ENCODE measurements at places on chromosomes 1 and 21.

DNA sequence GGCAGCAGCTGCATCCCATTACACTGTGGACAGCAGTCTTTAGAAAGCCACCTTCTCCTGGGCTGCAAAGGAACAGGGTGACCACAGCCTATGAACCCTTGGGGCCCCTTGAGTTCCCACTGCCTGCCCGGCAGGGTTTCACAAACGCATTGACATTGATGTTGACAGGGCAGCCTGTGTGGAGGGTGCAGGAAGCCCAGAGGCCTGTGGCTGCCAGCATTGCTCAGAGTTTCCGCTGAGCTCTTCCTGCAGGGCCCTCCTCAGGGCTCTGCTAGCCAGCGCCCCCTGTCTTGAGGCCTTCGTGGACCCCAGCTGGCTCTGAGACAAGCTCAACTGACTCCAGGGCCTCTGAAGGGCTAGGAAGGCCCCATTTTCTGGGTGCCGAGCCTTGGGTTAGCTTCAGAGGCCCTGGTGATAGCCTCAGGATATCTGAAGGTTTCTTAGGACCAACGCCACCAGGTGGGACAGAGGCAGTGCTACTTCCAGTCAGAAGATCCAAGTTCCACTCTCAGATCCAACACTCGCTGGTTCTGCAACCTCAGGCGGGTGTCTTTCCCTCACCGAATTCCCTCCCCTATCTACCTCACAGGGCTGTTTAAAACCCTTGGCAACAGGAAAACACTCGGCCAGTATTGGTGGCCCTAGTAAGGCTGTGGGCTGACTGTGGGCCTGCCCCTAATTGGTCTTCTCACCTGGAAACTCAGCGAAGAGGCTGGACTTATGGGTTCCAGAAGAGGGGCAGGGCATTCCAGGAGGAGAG is 27.2 kb upstream of the EPS8L3 start:
- DNase-seq: no peak

DNA sequence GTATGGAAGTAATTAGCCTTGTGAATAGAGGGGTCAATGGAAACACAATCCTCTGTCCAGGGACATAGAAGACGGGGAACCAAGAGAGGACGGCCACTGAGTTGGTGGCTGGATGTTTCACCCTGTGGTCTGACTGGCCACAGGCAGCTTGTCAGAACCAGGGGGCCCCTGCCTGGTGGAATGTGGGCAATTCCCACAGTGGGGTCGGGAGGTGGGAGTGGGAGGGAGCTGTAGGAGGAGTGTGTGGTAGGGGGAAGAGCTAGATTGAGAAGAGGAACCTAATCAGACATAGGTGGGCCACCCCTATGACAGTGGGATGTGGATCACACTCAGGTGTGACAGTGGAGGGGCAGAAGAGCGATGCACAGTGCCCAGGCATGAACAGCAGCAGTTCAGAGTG is 31.3 kb downstream of the TRIM62 start:
- no peak for DNase-seq

- no peak for DNase-seq
Measured at GRCh38 chr1:197844651-197845050, 57.8 kb upstream of the C1orf53 start.

DNA sequence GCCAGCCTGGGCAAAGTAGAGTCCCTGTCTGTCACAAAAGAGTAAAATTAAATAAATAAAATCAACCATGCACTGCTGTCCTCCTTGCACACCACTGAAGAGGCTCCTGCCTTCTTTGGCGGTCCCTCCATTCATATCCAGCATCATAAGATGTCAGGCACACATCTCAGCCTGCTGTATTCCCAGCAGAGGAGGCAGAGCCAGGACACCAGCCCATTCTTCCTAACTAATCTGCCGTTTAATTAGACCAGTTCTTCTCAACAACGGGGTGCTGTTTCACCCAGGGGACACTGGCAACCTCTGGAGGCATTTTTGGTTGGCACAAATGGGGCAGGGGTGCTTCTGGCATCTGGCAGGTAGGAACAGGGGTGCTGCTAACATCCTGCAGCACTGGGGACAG is 119.7 kb downstream of the ETS2 start:
- DNase-seq: no peak

DNA sequence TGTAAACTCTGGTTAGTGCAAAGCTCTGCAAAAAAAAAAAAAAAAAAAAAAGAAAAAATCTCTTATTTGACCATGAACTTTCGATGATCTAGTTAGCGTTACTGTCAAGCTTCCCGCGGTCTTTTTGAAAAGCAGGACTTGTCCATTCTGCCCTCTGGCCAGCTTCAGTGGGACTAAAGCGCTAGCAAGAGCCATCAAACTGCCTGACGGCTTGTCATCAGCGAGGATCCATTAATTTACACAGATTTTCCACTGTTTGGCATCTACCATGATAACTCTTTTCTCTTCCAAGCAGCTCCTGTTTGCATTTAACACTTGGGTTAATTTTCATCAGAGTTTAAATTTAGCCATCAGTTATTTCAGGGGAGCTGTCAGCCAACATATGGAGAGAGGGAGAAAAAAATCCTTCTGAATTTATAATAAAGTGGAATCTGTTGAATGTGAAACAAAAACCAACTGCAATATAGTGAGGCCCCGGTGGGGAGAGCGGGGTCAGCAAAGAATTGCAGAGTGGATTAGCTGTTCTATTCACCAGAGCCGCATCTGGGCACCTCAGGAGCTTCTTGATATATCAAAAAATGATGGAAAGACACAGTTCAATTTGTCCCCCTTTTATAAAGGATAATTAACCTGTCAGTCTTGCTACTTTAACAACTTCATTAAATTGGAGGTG is 298.2 kb downstream of the SPATA17 start:
- no peak for DNase-seq

DNA sequence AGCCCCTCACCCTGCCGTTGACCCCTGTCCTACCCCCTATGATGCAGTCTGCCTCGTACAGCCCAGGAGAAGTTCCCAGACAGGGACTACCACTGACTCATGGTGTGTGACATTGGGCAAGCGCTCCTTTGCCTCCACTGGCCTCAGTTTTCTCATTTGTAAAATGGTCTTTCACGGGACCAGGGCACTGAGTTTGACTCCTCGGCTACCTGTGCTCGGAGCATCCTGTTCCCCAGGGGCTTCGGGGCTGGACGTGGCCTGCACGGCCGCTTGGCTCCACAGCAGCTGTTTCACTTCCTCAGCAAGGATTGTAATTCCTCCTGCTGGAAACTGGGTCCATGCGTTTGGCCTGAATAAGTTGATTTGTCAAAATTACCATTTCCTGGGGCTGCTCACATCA is 277.3 kb downstream of the MATN1 start:
- DNase-seq: no peak

DNA sequence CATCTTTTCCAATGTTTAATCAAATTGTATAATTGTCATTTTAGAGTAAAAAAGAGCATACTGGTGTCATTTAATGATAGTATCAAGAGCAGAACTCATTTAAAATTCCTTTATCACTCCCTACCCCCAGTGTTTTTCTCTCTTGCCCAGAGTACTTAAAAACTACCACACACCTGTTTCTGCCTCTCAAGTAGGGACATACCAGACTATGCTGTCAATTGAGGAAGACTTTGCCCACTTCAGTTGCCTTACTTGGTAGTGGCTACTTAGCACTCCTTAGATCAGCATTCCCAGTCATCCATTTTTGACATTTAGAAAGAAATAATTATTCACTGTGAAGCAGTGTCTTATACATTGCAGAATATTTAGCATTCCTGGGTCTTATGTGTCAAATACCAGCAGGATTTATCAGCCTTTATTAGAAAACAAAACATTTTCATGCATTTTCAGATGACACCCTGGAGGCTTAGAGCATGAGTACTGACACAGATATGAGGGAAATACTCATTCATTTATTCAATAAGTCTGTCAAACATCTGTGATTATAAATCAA is 127.5 kb upstream of the RGS1 start:
- no peak for DNase-seq

DNA sequence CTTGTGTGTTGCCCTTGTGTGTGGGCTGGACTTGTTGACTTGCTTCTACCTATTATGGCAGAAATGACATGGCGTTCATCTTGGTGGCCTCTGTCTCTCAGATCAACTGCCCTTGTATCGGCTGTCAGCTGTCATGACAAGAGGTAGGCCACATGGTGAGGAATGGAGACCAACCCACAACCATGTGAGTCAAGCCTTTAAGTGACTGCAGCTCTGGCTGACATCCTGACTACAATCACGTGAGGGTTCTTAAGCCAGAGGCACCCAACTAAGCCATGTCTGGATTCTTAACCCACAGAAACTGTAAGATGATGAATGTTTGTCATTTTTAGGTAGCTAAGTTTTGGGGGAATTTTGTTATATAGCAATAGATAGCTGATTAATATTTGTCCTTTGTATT is 82.1 kb downstream of the KCND3 start:
- no peak for DNase-seq

- DNase-seq: peak; percentile 49
Measured at GRCh38 chr1:169484683-169485430, 887 bp downstream of the SLC19A2 start.

- no peak for DNase-seq
Measured at GRCh38 chr1:67332653-67333529, 25.2 kb downstream of the IL12RB2 start.

GRCh38 chr1:171267391-171267790 is 19.1 kb downstream of the FMO1 start:
- DNase-seq: no peak

DNA sequence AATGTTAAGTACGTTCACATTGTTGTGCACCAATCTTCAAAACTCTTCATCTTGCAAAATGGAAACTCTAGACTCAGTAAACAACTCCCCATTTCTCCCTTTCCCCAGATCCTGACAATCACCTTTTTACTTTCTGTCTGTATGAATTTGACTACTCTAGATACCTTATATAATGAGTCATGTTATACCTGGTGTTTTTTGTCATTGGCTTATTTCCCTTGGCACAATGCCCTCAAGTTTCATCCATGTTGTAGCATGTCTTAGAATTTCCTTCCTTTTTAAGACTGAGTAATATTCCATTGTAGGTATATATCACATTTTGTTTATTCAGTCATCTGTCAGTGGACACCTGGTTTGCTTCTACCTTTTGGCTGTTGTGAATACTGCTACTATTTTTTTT is 399.5 kb downstream of the LMO4 start:
- no peak for DNase-seq

DNA sequence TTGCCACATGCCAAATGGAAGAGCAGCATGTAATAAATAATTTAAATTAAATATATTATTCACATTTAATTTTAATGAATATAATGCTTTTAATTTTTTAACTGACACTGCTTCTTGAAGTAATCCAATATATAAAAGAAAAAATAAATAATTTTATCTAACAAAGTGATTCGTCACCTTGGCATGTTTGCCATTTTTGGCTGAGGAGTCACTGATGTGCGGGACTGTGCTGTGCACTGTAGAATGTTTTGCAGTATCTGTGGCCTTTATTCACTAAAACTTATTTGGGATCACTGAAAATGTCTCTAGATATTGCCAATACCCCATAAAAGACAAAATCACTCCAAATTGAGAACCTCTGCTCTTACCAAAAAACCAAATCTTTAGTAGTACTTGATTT is 807.8 kb downstream of the BRINP3 start:
- no peak for DNase-seq

GRCh38 chr21:18622383-18622782 is 218.8 kb upstream of the TMPRSS15 start:
- DNase-seq: no peak

DNA sequence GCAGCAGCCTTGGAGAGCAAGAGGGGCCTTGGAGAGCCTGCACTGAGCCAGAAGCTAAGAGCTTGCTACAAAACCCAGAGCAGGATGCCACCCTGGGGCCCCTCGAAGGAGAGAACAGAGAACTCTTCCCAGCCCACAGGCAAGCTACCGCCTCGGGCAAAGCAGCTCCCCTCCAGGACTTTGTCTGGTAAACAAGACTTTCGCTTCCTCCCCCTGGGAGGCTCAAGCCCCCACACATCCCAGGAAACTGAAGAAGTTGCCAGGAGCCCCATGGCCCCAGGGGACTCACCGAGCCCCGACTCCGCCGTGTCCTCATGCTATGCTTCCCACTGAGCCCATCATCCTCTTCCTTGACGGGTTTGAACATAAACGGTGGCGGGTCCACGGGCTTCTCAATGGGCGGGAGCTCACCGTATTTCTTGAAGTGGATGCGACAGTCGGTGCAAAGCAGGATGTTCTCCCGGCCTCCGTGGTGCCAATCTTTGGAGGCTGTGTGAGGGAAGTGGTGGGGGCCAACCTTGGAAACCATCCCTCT is 45.9 kb downstream of the SLC45A1 start:
- no peak for DNase-seq

DNA sequence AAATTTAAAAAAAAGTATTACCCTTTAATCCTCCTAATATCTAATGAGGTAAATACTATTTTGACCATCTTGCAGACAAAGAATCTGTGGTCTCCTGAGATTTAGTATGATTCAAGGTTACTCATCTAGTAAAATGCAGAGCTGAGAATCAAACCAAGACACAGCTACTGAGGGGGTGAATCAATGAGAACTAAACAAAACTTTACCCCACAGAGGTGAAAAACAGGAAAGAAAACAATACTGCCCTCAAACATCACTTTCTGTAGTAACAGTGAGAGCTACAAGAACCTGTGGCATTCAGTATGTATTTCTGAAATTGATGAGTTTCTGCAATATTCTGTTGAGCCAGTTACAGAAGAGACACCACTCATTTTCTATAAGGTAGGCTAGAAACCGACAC is 85.1 kb downstream of the JAK1 start:
- DNase-seq: no peak

- DNase-seq: no peak
Measured at GRCh38 chr1:155205969-155206593, 1.6 kb downstream of the THBS3 start.

DNA sequence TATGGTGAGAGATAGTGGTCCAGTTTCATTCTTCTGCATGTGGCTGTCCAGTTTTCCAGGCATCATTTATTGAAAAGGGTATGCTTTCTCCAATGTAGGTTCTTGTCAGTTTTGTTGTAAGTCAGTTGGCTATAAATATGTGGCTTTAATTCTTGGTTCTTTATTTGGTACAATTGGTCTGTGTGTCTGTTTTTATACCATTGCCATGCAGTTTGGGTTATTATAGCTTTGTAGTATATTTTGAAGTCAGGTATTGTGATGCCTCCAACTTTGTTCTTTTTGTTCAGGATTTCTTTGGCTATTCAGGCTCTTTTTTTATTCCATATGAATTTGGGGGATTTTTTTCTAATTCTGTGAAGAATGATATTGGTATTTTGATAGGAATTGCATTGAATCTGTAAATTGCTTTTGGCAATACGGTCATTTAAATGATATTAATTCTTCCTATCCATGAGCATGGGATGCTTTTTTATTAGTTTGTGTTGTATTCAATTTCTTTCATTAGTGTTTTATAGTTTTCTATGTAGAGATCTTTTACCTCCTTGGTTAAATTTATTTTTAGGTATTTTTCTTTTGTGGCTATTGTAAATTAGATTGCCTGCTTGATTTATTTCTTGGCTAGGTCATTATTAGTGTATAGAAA is 3.3 kb downstream of the DNAH14 start:
- no peak for DNase-seq

- no peak for DNase-seq
Measured at GRCh38 chr1:237834048-237834447, 56.7 kb downstream of the ZP4 start.

- no peak for DNase-seq
Measured at GRCh38 chr1:21946836-21947587, 9.9 kb upstream of the HSPG2 start.

GRCh38 chr1:23615852-23616251 is 56.6 kb upstream of the ID3 start:
- DNase-seq: no peak

Data from DMS 273 treated with DMSO at 0.1 percent for 48 hours (cell line).